ENCODE measurements at places on chromosomes 7 and 10.

- DNase-seq, result no peak
Observed at GRCh38 chr10:43273543-43273942, 6.7 kb upstream of the RASGEF1A start.

GRCh38 chr7:143408252-143408685 lies 387 bp downstream of the EPHA1 start:
- DNase-seq, result no peak

DNA sequence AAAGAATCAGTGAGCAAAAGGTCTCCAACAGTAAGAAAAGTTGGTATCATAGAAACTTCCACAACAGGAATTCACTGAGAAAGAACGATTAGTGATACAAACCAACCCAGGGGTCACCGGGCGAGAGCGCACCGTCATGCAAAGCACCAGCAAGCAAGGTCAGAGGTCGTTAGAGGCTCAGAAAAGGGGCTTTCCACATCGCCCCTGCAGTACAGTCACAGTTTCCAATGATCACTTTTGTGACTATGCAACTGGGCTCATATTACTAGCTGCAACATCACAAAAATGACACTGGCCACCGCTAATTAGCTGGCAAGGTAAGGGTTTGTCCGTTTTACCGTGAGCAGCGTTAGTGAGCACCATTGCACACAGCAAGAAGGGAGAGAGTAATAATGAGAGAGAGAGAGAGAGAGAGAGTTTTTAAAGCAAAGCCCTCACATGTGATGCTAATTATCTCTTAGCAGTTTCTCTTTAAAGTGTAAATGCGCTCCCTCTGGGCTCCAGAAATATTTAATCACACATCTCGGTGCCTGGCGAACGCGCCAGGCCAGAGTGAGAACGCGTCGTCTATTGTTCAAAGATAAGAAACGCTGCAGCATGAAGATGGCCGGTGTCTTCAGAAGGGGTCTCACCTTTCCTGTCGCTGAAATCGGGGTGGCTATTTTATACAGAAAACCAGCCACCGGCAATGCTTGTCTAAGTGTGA lies 237.5 kb downstream of the DNAJB6 start:
- no peak for DNase-seq

DNA sequence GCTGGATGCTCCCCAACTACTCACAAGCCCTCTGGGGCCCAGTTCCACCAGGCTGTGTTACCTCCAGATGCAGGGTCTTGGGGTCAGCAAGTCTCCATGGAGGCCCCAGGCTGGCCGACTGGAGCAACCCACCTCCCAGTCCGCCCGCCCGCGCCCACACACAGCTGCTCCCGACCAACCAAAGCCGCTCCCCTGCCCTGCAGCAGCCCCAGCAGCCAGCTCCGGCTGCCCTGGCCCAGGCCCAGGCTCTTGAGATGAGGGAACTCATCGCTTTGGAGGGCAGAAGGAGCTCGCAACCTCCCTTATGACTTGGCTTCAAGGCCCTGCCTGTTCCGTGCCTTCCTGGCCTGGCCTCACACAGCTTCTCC lies 47.2 kb downstream of the LRRC20 start:
- no peak for DNase-seq

GRCh38 chr7:41786404-41786803 lies 83.5 kb upstream of the INHBA start:
- no peak for DNase-seq

DNA sequence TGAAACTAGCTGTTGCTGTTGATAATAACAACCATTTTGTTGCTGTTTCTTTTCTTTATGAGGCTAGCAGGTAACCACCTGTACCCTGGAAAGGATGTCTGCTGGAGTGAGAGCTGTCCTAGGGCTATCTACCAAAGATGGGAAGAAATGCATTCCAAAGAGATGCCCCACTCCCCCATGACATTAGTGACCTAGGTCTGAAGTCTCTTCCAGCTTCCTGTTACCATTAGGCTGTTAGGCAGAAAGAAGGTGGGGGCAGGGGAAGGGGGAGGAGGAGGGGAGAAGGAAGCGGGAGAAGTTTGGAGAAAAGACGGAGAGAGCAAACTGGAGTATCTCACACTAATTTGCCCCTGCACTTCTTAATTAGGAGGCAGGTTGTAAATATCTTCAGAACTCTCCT lies 118.5 kb downstream of the ABLIM1 start:
- DNase-seq, result no peak

DNA sequence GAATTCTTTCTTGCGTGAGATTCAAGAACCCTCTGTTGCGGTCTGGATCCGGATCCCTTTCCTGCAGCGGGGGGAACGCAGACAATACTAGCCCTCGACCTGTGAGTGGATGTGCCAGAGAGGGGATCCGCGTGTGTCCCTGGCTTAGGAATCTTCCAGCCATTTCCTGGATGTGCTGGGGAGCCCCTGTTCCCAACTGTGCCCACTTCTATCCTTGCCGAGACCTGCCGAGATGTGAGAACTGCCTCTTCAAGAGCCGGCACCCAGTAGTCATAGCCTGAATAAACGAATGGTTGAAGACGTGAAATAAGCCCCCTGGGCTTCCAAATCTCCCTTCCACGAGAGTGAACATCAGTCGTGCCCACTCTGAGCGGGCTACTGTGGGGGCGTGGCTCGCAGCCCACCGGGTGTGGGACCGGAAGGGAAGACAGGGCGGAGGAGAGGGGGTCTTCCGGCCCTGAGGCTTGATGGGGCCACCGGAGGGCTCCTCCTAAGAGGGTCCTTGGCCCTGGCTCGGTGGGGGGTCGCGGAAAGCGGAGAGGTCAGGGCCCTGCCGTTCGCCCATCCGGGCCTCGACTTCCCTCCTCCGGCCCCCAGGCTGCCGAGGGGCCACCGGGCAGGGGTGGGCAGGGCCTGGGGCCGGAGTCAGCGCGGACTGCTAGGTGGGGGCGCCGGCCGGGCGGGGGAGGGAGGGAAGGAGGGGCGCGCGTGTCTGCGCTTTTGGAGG lies 1.3 kb upstream of the CCDC136 start:
- peak; percentile 25 for DNase-seq

DNA sequence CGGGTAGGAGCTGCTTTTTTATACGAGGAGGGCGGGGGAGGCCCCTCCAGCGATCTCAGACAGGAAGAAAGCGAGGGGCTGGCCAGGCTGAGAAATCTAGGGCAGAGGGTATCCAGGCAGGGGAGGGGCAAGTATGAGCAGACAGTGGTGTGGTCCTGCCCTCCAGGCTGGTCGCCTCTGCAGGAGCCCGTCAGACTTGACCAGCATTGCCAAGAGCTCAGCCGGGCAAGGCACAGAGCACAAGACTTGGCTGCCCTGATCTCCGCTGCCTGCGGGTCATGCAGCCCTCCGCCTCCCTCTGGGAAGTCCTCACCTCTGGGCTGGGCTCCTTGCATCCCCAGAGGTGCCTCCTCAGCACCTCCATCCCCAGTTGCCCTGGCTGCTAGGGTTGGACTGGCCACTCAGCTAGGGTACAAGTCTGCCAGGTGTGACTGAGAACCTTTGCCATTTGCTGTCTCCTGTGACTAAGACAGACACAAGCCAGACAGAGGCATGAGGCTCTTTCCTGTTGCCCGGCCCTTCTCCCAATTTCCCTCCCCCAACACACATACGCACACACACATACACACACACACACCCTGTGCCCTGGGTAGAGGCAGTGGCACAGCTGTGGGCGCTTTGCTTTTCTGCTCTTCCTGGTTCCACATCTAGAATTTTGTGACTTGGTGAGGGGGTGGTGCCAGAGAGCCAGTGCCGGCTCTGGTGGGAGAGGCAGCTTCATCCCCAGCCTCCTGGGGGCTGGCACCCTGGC lies 59.1 kb upstream of the PPIF start:
- no peak for DNase-seq

Data from left kidney (tissue), 8 donors.